ENCODE measurements at places on chromosomes 2 and 18. TPM values are rescaled to one million over a fixed set of nuclear protein-coding genes. Genes with fewer than 3 reads are reported as not detected.

DNA sequence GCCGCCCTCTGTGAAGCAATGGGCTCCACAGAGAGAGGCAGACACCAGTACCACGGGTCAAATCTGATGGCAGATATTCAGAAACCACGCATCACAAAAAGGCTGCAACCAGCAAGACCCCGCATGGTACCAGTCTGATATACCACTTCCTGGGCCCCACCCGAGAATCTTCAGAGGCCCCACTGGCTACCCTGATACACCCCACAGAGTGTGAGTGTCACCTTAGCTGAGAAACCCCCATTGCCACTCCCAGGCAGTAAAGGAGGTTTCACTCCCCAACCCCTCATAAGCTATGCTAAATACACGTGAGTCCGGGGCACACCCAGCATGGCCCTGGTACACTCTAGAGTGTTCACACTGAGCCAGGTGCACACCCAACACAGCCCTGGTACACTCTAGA lies 160.0 kb downstream of the EIPR1 start:
- H3K4me3 ChIP-seq, result no peak overlapping the region
- H3K4me1 ChIP-seq, result no peaks in the 10 kb centered on the region
- H3K27ac ChIP-seq, result no peak overlapping the region
- DNase-seq, result no peak

The CTAGE1 gene
- total RNA-seq, result not detected

GRCh38 chr18:3528231-3528630 lies 78.3 kb downstream of the TGIF1 start:
- no peak overlapping the region for H3K27ac ChIP-seq
- H3K4me3 ChIP-seq, result no peak overlapping the region
- no peak for DNase-seq
- peaks cover 19% of the 10 kb centered on the region for H3K4me1 ChIP-seq
- no peaks in the 10 kb centered on the region for H3K27me3 ChIP-seq

DNA sequence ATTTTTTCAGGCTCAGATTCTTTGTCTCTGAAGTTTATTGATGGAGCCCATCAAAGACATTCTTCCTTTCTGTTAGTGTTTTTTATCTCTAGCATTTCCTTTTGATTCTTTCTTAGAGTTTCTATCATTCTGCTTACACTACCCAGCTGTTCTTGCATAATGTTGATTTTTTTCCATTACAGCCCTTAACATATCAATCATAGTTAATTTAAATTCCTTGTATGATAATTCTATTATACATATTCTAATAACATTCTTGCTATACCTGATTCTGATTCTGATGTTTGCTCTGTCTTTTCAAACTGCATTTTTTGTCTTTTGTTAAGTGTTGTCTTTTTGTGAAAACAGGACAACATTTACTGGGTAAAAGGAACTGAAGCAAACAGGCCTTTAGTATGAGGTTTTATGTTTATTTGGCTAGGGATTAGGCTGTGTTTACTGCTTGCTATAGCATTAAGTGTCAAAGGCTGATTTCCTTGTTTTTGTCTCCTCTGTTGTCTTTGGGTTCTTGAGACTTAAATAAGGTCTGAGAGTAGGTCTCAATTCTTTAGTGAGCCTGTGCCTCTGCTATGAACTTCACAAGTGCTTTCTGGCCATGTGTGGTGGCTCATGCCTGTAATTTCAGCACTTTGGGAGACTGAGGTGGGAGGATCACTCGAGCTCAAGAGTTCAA lies 8.0 kb upstream of the STAM2 start:
- no peaks in the 10 kb centered on the region for H3K36me3 ChIP-seq
- no peaks in the 10 kb centered on the region for H3K27me3 ChIP-seq
- no peak overlapping the region for H3K4me3 ChIP-seq

GRCh38 chr18:34744569-34744968 lies 34.5 kb downstream of the DTNA start:
- no peaks in the 10 kb centered on the region for H3K4me1 ChIP-seq
- no peaks in the 10 kb centered on the region for H3K27me3 ChIP-seq
- no peak overlapping the region for H3K27ac ChIP-seq
- H3K36me3 ChIP-seq, result no peaks in the 10 kb centered on the region
- no peak for DNase-seq
- H3K4me3 ChIP-seq, result no peak overlapping the region

DNA sequence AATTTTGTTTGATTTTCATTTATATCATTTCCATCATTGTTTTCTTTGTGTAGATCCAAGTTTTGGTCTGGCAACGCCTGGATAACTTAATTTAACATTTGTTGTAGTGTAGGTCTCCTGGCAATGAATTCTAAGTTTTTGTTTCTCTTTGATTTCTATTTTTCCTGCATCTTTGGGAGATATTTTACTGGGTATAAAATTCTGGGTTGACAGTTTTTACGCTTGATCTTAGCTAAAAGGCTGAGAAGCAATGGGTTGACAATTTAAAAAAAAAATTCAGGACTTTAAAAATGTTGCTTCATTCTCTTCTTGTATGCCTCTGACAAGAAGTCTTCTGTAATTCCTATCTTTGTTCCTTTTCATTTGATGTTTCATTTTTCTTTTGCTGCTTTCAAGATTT lies 8.6 kb downstream of the LYPD6B start:
- H3K4me1 ChIP-seq, result no peaks in the 10 kb centered on the region
- no peak overlapping the region for H3K27ac ChIP-seq
- H3K36me3 ChIP-seq, result no peaks in the 10 kb centered on the region
- no peak for DNase-seq

GRCh38 chr2:61356261-61356957 lies 114.5 kb downstream of the USP34 start:
- H3K4me1 ChIP-seq, result no peaks in the 10 kb centered on the region
- H3K36me3 ChIP-seq, result peaks cover 33% of the 10 kb centered on the region
- no peaks in the 10 kb centered on the region for H3K27me3 ChIP-seq
- H3K4me3 ChIP-seq, result no peak overlapping the region
- no peak for DNase-seq
- no peak overlapping the region for H3K27ac ChIP-seq

- peaks cover 5% of the 10 kb centered on the region for H3K36me3 ChIP-seq
- H3K4me1 ChIP-seq, result peaks cover 12% of the 10 kb centered on the region
- no peak overlapping the region for H3K27ac ChIP-seq
- DNase-seq, result no peak
- no peak overlapping the region for H3K4me3 ChIP-seq
These were observed 14.7 kb downstream of the RALB start for GRCh38 chr2:120267348-120267747.

The CPS1 gene
- 6.0 TPM for total RNA-seq

The EFEMP1 gene
- total RNA-seq, result 0.82 TPM

DNA sequence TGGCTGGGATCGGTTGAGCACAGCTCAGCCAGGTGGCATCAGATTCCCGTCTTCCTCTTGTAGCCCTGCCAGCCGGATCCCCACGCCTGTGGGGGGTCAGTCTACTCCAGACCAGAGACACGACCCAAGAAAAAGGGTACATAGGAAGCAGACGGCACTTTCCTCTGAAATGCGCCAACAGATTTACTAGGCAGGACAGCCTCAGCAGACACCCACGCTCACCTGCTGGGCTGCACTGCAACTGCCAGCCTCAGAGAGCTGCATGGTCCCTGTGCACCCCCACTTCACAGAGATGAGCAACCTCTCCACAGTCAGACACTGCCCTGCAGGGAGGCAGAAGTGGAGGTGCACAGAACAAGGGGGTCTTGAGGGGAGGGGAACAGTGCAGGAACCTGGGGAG lies 75.7 kb upstream of the OTOS start:
- H3K27me3 ChIP-seq, result peaks cover 33% of the 10 kb centered on the region
- no peaks in the 10 kb centered on the region for H3K4me1 ChIP-seq
- no peak overlapping the region for H3K4me3 ChIP-seq
- no peak overlapping the region for H3K27ac ChIP-seq
- DNase-seq, result no peak
- H3K36me3 ChIP-seq, result no peaks in the 10 kb centered on the region

DNA sequence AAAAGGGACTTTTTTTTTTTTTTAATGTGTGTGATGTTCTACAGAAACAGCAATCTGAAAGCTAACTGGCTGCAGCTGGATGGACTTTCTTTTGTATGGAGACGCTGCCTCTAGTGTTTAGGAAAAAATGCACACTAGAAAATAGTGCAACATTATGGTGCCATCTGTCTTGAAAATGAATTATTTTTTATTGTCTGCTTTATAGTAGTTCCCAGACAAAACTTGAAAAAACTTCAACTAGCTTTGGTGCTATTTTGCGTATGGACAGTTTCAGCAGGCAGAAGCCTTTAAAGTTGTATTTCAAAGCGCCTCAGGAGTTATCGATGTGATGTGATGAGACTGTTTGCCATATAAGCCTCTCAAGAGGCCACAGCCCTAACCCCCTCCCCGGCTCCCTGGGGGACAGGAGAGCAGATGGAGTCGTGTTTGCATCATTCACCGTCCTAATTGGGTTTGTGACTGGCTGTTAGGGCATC lies 86.9 kb downstream of the LTBP1 start:
- H3K4me3 ChIP-seq, result no peak overlapping the region
- no peaks in the 10 kb centered on the region for H3K27me3 ChIP-seq
- DNase-seq, result peak; percentile 38
- H3K4me1 ChIP-seq, result no peaks in the 10 kb centered on the region
- no peaks in the 10 kb centered on the region for H3K36me3 ChIP-seq

DNA sequence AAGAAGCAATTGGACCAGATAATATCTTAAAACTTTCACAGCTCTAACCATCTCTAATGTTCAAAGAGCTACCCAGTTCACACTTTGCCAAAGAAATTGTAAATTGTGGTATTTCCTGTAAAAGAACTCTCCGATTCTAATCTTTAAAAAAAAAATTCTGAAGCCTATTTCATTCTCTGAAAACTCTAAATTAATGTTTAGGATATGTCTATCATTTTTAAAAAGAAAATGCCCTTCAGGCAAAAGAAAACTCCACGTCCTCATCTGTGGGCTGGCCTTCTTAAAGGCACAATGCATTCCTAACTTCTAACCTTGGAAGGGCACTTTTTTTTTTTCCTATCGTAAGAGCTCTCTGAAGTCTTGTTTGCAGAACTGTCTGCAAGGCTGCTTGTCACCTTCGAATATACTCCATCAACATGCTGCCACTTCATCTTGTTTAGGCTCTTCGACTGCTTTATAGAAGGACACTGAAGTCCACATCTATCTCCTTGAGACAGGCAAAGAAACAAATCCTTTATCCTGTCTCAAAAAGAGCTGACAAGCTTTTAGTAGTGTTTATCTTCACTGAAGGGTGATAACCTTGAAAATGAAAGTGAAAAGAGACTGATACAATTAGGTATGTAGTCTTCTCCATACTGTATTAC lies 124.3 kb upstream of the SLC39A10 start:
- peaks cover 53% of the 10 kb centered on the region for H3K4me1 ChIP-seq
- H3K27ac ChIP-seq, result peak overlapping the region; percentile 76
- no peaks in the 10 kb centered on the region for H3K27me3 ChIP-seq
- H3K4me3 ChIP-seq, result 0 out of 2 replicates have a peak overlapping the region, but pooled peaks have one; percentile 1

GRCh38 chr2:219699440-219699821 lies 72.0 kb downstream of the SLC4A3 start:
- H3K36me3 ChIP-seq, result no peaks in the 10 kb centered on the region
- DNase-seq, result no peak
- peaks cover 8% of the 10 kb centered on the region for H3K27me3 ChIP-seq
- no peaks in the 10 kb centered on the region for H3K4me1 ChIP-seq
- H3K4me3 ChIP-seq, result no peak overlapping the region
- no peak overlapping the region for H3K27ac ChIP-seq
